ENCODE measurements at places on chromosomes 1 and 21.

- no peak for DNase-seq
These were observed 20.9 kb upstream of the PLEKHG5 start for GRCh38 chr1:6512245-6512907.

- no peak for DNase-seq
These were observed 165.5 kb upstream of the PTGFR start for GRCh38 chr1:78325293-78325692.

- DNase-seq = no peak
These were observed 161.6 kb downstream of the GLUL start for GRCh38 chr1:182229921-182230491.

DNA sequence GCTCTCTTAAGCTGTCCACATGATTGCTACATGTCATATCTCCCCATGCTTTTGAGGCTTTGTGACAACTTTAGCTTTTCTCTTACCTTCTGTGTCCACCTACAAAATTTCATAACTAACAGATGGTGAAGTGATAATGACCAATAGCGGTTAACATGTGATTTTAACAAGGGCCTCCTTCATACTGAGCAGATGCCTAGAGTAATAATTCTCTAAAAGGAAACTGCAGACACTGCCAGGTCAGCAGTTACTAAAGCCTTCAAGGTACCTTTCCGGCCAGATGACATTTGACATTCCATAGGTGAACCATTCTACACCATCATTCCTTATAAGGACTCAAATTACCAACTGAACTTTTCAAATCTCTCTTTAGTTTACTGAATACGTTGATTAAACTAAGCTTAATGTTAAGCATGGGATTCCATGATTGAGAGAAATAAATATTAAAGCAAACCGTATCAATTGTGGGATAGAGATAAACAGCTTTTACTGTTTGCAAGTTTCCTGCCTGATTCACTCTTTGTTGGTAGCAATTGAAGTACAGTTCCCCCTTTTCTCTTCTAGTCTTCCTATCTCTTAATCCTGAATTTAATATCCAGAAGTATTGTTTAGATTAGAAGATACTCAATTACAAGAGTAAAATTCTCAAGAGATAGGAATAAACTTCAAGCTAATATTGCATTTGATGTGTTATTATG is 205.1 kb downstream of the PLA2G4A start:
- no peak for DNase-seq

DNA sequence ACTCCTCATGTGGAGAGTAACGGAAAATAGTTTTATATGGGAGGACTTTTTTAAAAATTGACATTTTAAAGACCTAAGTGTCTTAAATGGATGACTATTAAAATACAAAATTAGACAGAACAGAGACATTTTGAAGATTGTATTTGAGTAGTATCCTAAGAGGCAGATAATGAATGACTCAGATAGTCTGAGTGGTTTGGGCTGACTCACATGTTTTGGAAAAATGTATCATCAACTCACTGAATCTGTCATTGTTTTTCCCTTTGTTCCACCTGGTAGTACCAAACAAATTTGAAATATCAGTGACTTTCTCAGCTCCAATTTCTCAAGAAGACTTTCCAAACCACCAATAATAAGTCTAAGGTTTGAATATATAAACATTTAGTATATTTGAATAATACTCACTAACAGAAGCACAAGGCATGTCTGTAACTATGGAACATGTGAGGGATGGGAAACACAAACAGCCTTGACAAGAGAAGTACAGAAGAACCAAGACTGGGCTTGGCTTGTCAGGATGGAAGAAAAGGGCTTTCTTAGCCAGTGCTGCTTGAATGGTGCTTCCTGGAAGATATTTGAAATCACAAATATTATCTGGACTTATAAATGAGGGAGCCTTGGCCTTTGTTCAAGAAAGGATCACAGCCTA is 90.6 kb downstream of the SGIP1 start:
- peak; percentile 4 for DNase-seq

DNA sequence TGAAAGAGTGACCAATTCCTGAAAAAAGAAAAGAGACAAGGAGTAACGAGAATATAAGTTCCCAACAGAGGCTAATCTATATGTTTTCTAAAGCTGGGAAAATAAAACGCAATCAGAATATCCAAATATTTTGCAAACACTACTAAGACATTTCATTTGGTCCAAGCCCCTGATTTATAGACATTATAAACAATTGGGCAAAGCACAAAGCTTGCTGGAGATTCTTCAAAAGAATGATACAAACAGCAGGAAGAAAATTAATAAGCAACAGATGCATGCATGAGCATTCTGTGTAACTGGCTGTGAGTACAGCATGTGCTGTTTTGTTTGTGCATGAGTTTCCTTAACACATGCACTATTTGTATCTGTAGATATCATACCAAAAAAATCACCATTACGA is 552.9 kb downstream of the LTN1 start:
- no peak for DNase-seq

- no peak for DNase-seq
These were observed 16.3 kb downstream of the L1TD1 start for GRCh38 chr1:62210960-62211359.

GRCh38 chr1:74763807-74764206 is 30.9 kb downstream of the TYW3 start:
- no peak for DNase-seq

GRCh38 chr1:97986041-97987005 is 65.5 kb upstream of the DPYD start:
- no peak for DNase-seq
